ENCODE measurements at places on chromosomes 16 and 17. TPM values are rescaled to one million over a fixed set of nuclear protein-coding genes. Genes with fewer than 3 reads are reported as not detected.

The PHOSPHO1 gene
- 0.34 TPM for total RNA-seq

The HBA2 gene
- 1.3 TPM for total RNA-seq

The ICAM2 gene
- 17.0 TPM for total RNA-seq

The TRIM65 gene
- total RNA-seq = 35.4 TPM
